ENCODE measurements at places on chromosomes 12 and 14. TPM values are rescaled to one million over a fixed set of nuclear protein-coding genes. Genes with fewer than 3 reads are reported as not detected.

DNA sequence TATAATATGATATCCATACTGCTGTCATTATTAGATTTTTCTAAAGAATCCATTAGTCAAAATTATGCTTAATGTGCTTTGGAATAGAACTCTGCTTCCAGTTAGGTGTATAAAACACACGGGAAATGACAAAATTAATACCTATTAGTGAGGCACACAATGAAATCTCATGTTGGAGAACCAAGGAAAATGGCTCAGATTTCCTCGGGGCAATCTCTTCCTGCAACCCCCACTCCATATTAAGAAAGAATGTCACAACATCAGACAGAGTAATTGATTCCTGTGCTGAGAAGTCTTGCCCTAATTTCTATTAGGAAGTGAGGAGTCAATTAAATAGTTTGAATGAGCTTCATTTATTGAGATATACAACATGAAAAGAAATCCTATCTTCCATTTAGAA, 299.8 kb upstream of the KITLG start:
- DNase-seq: no peak

GRCh38 chr14:95147597-95147996, 9.7 kb downstream of the DICER1 start:
- no peak for DNase-seq

GRCh38 chr14:88232771-88233170, 90.3 kb downstream of the KCNK10 start:
- no peak for DNase-seq

DNA sequence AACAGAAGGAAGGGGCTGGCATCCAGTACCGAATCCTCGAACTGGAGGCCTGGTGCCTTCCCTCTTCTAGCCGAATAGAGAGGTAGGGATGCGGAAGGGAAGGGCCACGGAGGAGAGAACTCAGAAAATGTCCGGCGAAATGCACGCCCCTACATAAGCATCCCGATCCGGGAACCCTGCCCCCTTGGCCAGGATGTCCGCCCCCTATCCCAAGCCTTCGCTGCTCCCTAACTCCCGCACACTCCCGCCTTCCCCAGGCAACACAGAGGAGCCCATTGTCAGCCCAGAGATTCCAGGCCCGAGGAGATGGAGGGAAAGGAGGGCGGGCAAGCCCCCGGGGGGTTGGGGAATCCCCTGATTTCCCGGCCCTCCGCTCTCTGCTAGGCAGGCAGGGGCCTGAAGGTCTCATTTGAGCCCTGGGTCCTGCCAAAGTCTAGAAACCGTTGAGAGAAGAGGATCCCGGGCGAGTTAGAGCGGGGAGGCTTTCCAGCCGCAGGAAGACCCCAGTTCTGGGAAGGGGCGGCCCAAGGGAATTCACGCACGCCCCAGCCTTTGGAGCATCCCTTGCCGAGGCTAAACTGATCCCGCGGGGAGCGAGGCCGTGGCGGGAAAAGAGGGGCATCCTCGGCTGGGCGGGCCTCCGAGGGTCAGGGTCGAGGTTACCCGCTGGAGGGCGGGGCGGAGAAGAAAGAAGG, 569 bp upstream of the ARHGEF40 start:
- DNase-seq: no peak

DNA sequence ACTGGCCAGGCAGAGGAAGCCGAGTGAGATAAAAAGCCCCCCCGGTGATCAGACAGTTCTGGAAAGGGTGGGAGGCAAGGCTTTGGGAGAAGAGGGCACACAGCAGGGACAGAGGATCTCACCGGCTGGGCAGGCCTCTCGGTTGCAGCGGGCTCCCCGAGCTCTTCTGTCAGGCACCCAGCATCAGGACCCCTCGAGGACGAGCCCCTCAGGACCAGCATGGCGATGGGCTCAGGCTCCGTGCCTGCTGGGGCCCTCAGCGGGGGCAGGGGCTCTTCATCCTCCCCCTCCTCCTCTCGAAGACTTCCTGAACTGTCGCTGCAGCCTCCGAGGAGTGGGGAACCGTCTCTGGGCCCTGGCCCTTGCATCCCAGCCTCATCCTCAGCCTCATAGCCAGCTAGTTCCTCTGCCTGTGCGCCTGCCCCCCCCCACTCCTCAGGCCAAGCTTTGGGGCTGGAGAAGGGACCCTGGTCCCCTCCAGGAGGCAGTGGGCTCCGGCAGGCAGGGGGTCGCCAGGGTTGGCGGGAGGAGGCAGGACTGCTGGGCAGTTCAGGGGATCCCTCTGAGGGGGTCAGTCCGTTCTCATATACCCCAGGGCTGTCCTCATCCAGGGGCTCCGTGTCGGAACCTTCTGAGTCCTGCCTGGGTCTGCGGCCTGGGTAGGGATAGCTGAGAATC, 3.4 kb upstream of the AP1G2 start:
- no peak for DNase-seq

FOXN4 gene
- not detected for total RNA-seq
